ENCODE measurements at places on chromosomes 5 and 9.
A peak's percentile ranks its signal among the peaks of the same experiment; 100 is the strongest.

GRCh38 chr9:117734082-117734481 is 29.9 kb downstream of the TLR4 start:
- DNase-seq: no peak

GRCh38 chr5:146116361-146116760 is 11.0 kb upstream of the PLAC8L1 start:
- no peak for DNase-seq

DNA sequence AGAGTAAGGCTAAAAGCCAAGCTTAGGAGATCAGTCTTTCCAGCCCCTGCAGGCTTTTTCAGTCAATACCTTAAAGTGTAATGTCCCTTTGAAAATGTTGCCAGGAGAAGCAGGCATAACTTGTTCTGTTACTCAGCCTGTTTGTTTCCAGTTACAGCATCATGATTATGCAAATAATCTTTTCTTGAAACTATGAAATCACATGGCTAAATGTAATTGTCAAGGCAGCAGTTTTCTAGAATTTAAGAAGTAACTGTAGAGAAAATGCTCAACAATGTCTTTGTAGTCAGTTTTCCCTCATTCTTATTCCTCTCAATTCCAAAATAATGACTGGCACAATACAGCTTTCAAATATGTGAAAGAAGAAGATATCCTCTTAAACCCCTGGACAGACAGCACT is 1.9 kb upstream of the GPR107 start:
- no peak for DNase-seq

- DNase-seq: peak; percentile 75
Measured at GRCh38 chr5:141040771-141041426, 10.3 kb upstream of the PCDHB1 start.

GRCh38 chr9:122236681-122237080 is 7.9 kb upstream of the LHX6 start:
- no peak for DNase-seq

- no peak for DNase-seq
Measured at GRCh38 chr9:133640580-133641395, 4.6 kb downstream of the DBH start.

DNA sequence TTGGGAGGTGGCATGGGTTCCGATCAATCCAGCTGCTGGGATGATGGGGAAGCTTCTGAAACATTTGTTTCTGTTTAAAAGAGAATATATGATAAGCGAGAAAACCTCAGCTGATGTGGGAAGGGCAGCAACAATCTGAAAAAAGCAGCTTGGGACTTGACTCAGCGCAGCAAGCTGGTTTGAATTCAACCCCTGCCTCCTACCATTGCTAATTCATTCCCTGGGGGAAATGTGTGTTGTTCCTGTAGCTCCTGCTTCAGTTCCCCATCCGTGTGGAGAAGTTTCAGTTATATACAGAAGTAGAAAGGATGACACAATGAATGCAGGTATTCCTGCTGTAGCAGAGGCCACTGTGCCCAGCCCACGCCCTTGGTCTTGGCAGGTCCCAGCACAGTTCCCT is 145.1 kb downstream of the NXNL2 start:
- no peak for DNase-seq

DNA sequence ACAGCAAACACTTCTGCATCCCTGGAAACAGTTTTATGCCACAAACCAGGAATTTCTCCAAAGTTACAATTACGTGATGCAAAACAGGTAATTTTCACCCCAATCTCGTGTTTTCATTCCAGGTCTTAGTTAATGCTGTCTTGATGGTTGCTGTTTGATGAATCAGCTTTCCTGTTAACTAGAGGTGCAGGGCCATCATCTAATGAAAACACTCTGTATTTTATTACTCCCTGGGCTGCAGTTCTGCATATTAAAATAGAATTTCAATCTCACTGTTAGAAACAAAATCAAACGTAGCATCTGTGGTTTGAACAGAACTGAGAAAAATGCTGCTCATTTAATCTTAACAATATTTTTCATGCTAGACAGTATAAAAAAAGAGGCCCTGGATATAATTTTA is 129.4 kb downstream of the TUSC1 start:
- DNase-seq: no peak

DNA sequence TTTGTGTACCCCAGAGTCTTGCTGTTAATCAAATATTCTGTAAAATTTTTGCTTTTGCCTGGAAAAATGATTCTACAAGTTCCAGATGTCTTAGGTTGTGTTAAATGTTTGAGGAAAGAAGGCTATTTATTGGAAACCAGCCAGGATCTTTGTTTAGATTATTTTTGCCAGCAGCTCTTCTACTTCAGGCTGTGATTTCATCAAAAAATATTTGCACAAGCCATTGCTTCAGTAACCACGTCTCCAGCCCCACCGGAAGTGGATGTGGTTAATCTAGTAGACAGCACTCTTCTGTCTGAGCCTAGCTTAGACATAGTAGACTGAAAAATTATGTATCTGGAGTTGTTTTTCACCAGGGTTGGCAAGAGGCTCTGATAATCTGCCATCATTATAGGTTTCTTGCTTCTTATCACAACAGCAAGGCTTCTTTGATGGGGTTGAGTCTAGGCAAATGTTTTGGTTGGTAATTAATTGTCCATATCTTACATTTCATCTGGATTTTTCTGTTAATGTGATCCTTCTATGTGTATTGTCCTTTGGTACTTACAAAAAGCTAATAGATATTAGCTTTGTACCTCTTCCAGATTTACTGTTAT is 17.1 kb downstream of the KCTD16 start:
- DNase-seq: peak; percentile 73

- no peak for DNase-seq
Measured at GRCh38 chr5:59275510-59276324, 617.8 kb downstream of the PDE4D start.

DNA sequence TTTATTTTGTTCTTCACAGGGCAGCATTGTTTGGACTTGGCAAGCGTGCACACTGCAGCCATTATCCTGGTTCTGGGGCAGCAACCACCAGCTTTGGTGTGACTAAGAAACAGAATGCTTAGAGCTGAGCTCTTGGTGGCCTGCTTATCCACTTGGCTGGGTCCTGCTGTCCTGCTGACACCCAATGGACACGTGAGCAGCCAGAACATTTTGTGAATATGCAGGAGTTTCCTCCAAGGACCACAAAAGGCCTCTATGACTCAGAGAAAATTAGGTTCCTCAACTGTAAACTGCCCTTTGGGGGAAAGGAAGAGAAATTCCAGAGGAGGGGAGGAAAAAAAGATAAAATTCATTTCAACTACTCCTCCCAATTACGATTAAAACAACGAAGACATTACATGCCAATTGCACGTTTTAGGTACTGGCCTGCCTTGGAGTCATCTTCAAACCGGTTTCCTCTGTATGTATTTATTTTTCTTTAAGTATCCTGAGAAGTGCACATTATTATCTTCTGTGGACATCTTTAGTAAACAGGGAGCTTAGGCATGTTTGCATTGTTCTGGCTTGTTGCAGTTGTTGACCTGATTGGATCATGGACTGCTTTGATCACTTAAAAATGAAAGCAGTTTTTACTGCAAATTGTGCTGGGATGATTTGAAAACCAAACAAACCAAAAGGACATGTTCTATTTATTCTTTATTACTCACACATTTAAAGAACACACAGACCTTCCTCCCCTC is 82.3 kb upstream of the TLE4 start:
- peak; percentile 16 for DNase-seq

DNA sequence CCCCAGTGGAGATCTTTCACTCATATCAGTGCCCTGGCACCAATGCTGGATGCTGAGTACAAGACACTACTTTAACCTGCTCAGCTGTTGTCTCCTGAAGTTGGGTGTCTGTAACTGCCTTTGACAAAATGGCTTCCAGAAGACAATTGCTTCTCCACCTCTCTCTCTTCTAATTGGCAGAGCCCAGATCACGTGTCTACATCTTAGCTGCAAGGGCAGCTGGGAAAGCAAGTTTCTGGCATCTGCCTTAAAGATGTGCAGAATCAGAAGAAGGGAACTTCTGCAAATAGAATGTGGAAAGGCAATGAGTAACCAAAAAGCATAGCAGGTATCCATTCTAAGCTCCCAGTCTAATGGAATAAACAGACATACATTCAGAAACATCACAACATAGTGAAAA is 81.1 kb downstream of the PDZD2 start:
- no peak for DNase-seq

- no peak for DNase-seq
Measured at GRCh38 chr5:164303646-164304215, 798.3 kb downstream of the MAT2B start.

- DNase-seq: peak; percentile 60
Measured at GRCh38 chr5:115816226-115817081, at the start of gene CDO1. Gene CDO1 (minus strand): TSS chr5:115816659. CDS start chr5:115816397, 262 bp downstream.

DNA sequence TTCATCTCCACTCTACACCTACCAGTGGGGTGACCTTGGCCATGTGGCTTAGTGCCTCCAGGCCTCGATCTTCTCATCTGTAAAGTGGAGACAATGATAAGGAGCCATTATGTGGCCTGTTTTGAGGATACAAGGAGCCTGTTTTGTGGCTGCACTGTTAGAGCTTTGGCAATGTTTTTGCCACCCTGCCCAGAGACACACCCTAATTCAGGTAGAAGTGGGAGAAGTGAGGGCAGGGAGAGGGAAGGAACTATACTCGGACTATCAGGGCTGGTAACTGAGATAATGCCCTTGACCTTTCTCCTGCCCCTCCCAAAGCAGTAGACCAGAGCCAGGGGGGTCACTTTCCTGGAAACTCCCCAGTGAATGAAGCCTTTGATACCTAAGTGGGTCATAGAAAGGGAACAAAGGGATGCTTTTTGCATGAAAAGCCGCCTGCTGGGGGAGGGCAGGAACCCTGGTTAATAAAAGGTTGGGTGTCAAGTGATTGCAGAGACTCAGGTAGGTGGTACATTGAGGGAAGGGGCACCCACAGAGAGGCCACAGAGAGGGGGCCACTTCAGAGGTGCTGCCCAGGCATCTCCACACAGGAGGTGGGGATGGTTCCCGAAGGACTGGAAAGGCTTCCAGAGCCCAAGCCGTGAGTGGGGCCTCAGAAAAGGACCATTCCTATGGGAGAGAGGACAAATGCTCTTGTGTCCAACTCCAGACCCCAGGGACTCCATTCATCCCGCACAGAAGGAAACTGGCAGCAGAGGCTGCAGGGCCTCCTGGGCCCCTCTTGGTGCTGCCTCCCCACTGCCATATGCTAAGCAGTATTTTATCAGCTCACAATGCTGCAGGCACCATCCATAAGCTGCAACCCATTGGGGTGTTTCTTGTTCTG is 42.3 kb upstream of the VDAC1 start:
- no peak for DNase-seq

GRCh38 chr9:33172256-33173238 is 5.4 kb upstream of the B4GALT1 start:
- DNase-seq: no peak

DNA sequence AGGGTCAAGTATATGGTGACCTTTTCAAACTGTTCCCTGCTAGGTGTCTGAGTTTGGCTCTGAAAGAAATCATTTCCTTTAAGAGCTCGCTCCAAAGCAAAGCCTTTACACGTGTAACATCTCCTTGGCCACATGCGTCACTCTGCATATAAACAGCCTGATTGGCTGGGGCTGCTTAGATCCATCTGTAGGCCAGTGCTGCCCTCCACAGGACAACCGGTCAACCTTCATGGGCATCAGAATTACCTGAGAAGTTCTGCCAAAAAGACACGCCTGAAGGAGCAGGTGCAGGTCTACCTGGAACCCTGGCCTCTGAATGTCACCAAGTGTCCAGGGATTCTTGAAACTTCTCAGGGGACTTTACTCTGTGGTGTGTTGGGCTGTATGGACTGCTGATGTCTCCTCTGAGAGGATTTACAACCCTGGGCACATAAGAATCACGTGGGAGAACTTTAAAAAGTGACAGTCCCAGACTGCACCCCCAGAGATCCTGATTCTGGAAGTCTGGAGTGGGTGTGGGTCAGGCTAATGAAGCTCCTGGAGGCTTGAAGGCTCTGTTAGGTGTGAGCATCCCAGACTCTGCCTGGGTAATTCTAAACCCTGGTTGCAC is 497.6 kb downstream of the GADD45G start:
- DNase-seq: peak; percentile 79

DNA sequence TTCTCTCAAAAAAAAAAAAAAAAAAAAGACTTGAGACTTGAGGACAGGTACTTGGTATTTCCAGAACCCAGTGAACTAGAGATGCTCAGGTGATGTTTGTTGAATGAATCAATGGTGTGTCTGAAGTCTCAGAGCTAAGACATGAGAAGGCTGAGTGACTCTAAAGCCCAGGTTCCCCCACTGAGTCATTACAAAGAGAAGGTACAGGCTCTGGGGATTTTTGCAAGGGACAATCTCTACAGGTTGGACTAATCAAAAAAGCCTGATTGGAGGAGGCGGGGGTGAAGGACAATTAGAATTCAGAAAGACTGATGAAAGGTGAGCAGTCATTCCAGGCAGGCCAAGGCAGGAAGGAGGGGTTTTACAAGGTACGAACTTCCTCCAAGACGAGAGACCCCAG is 8.2 kb upstream of the FABP6 start:
- DNase-seq: no peak

GRCh38 chr5:157740229-157740610 is 3.3 kb upstream of the LSM11 start:
- peak; percentile 56 for DNase-seq

DNA sequence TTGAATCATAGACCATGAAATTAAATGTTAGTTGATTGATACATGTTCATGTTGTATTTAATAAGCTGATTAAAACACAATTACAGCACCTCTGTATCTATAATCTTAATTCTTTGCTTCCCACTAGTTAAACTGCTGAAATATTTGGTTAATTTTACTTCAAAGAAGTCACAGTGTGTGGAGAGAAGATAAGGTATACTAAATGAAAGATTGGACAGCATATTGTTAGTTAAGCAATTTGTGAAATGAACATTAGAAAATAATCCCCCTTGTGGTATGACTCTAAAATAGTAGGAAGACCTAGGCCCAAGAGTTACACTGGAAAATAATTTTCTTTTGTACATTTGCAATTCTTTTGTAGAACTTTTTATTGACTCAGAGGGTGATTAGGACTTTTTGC is 30.3 kb downstream of the MAN2A1 start:
- DNase-seq: no peak

GRCh38 chr9:12862611-12863410 is 88.0 kb downstream of the LURAP1L start:
- DNase-seq: no peak

GRCh38 chr9:117752894-117753293 is 48.7 kb downstream of the TLR4 start:
- DNase-seq: no peak

- no peak for DNase-seq
Measured at GRCh38 chr9:136017289-136018190, 56.4 kb upstream of the UBAC1 start.

DNA sequence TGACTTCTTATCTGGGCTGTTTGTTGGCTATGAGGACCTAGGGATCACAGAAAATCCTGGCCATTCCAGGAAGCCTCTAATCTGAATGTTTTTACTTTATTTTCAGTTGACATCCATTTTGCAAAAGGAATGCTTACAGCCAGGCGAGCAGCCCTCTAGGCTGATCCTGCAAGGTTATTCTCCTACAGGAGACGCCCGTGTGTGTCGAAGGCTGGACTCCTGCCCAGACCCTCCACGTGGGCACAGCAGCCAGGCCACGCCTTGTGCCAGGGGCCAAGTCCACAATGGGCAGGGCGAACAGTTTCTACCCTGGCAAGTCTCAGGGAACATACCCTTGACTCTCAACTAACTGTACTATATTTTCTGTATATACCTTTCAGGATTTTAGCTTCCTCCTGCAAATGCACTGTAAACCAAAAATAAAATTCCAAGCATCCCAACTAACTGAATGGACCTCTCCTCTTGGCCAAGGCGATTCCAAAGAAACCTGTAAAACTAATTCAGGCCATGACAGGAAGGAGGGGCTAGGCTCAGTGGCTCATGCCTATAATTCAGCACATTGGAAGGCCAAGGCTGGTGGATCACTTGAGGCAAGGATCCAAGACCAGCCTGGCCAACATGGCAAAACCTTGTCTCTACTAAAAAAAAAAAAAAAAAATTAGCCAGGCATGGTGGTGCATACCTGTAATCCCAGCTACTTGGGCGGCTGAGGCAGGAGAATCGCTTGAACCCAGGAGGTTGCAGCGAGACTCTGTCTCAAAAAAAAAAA is 5.7 kb downstream of the CMBL start:
- no peak for DNase-seq

Measured in Kasumi-1 (cell line).